Central memory CD8-positive, alpha-beta T cell (primary cell): ENCODE measurements at places on chromosomes 16 and 17.

DNA sequence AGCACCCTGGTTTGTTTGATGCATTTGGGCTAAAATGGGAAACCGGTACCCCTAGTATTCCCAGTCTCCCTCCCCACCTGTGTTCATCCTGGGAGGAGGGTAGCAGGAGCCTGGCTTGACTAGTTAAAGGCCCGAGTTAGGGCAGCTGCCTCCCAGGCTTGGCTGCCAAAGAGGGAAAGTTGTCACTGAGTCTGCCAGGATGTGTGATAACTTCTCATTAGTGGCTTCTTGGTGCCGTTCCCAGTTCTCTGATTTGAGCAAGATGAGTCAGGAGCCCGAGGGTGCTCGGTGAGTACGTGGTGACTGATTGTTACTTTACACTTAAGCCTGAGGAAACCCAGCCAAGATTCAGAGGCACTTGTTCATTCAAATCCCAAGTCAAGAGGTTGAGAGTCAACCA lies 2.5 kb downstream of the KRT32 start:
- DNase-seq, result no peak

DNA sequence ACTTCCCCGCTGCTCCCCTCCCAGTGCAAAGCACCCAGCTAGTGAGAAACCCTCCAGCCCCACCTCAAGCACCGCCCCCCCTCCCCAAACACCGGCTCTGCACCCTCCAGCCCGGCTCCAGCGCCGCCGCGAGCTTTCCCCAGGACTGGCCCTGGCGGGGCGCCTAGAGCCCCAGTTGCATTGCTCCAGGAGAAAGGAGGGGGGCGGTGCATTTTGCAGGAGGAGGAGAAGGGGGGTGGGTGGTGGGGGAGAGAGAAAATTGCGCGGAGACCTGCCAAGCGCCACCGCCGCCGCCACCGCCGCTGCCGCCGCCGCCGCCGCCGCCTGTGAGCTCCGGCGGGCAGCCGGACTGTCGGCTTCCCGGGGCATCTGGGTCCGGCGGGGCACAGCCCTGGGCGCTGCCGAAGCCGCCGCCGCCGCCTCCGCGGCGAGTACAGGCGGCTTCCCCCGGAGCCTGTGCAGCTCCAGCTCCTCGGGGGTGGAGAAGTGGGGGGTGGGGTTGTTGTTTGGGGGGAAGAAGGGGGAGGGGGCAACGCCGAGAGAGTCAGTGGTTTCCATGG lies 333 bp upstream of the NOG start:
- no peak for DNase-seq

- DNase-seq, result no peak
These were observed 391.1 kb downstream of the KCNJ2 start for GRCh38 chr17:70560471-70560870.

DNA sequence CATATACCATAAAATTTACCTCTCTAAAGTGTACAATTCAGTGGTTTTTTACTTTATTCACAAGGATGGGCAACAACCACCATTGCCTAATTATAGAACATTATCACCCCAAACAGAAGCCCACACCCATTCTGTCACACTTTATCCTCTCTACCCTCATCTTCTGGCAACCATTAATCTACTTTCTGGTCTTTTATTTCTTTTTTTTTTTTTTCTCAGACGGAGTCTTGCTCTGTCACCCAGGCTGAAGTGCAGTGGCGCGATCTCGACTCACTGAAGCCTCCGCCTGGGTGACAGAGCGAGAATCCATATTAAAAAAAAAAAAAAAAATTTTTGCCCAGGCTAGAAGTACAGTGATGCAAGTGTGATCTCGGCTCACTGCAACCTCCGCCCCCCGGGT lies 90.7 kb upstream of the CLEC18B start:
- DNase-seq, result no peak

DNA sequence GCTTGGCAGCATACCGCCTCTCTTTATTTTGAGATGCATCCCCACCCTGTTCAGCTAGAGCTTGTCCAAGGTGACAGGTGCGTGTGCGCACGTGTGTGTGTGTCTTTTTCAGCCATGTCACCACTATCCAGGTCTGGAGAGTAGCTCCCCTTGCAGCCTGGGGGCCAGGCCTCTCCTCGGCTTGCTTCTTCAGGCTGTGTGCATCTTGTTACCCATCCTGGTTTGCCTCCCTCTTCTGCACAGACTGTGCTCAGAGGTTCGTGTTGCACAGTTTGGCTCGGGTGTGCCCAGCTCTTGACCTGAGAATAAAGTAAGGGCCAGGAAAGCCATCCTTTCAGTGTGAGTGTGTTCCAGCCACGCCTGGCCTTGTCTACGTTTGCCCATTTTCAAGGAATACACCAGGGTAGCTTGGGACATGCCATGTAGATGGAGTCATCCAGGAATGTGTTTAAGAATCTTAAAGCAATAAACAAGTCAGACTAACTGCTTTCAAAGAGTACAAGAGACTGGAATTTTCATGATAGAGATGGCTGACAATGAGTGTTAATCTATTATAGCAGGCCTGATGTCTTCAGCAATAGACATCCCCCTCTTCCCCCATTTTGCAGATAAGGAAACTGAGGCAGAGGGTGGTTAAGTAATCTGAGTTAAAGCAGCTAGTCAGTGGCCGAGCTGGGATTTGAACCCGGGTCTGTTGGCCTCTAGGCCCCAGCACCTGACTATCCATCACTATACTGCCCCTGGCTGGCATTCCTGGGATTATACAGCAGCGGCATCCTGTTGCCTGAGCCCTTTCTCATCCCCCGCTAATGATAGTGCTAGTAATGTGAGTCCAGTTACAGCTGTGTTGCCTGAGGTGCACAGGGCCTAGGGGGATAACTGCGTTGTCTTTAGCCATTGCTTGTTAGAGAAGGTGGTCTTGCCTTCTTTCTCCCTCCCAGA lies 77.9 kb downstream of the KSR1 start:
- no peak for DNase-seq

DNA sequence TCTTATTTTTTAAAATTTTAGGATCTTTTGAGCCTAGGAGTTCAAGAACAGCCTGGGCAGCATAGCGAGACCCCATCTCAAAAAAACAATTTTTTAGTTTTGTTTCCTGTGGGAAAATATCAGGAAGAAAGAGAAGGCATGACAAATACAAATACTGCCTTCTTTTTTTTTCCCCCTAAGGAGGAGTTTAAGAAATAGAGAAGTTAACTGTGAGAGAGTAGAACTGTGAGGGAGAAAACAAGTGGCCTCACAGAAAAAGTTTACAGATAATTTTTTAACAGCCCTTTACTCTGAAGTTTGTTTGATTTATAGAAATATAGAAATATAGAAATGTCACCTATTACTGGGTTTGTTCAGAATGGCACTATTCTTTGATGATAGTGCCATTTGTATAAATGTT lies 21.1 kb downstream of the TTYH2 start:
- DNase-seq, result no peak

DNA sequence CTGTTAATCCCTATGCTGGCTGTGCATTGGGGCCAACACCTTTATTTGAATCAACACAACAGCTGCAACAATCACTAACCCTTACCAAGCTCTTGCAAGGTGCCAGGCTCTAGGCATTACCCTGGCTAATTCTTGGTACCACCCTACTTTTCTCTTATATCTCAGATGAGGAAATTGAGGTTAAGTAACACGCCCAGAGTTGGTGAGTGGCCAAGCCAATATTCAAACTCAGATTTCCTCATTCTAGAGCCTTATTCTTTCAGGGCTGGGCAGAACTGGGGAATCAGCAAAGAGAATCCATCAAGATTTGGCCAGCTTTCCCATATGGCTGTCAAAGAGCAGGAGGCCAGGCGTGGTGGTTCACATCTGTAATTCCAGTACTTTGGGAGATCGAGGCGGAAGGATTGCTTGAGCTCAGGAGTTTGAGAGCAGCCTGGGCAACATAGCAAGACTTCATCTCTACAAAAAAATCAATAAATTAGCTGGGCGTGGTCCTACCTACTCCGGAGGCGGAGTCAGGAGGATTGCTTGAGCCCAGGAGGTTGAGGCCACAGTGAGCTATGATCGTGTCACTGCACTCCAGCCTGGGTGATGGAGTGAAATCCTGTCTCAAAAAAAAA lies 23.7 kb downstream of the ARSG start:
- no peak for DNase-seq

DNA sequence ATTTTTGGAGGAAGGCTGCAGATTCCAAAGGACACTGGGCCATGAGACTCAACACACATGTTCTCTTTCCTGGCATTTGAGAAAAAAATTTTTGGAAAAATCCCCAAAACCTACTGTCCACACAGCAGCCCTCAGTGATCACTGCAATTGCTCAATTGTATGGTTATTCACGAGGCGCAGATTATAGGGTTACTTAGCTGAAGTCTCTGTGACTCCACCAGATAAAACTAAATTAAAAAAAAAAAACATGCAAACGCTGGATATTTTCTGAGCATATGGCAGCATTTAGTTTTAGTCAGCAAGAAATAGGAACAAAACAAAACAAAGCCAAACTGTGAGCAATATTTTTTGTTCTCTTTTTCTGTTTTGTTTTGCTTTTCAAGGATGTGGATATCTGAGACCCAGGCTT lies 83.8 kb upstream of the FAM20A start:
- no peak for DNase-seq

DNA sequence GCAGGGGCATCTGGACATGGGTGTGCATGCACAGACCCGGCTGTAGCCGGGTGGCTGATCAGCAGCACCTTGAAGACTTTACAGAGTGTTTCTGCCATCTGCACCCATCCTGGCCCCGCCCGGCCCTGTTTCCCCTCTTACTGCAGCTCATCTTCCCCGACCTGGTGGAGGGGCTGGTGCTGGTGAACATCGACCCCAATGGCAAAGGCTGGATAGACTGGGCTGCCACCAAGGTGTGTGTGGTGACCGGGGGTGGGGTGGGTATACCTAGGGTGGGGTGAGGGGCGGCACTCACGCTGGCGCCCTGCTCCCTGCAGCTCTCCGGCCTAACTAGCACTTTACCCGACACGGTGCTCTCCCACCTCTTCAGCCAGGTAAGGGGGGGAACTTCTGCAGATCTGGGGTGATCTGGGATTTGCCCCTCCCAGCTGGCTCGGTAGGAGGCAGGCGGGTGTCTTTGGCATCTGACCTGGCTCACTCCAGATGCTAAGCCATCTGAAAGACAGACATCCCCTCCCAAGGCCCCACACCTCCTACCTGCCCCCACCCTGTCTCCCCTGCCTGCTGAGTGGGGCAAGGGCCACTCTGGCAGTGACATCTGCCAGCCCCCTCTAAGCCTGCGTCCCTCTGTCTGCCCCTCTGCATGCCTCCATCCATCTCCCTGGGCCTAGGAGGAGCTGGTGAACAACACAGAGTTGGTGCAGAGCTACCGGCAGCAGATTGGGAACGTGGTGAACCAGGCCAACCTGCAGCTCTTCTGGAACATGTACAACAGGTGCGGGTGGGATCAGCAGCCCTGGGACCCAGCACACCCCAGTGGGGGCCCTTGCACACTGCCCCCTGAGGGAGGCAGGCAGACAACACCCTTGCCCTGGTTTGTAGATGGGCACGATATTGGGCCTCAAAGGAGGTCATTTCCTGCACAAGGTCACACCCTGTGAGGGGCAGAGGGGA lies 6.6 kb downstream of the NDRG4 start:
- DNase-seq, result no peak

- no peak for DNase-seq
These were observed 4.2 kb upstream of the CRK start for GRCh38 chr17:1460233-1460632.

- DNase-seq, result no peak
These were observed 137.5 kb downstream of the ZFHX3 start for GRCh38 chr16:72910381-72910780.

GRCh38 chr17:12993631-12994030 lies 24.2 kb downstream of the ELAC2 start:
- DNase-seq, result no peak

DNA sequence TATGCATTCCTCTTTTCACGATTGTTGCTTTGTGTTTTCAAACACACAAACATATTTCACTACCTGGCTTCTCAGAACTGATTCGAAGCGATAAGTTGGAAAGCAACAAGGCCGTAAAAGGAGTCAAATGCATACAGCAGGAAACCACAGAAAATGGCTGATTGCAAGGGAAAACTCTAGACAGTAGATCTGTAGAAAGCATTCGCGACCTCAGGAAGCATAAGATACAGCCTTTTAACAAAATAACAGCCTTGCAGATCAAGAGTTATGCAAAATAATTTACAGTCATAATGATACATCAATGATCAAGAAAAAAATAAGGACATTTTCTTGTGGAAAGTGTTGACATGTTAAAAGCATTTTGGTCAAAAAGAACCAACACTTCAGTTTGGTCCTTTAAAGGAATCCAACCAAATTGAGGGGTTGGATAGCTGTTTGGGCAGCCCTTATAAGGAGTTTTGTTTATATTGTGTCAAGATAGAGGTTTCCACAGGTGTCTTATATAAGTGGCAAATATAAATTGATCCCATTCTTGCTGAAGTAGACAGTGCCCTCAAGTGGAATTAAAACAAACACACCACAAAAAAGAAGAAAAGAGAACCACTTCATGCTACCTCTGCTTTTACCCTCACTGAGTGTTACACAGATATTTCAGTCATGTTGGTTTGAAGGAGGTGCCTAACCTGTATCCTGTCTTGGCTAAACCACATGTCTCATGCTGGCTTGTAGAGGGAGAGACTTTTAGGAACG lies 5.5 kb downstream of the CYLD start:
- DNase-seq, result no peak

- DNase-seq, result no peak
These were observed 3.2 kb downstream of the ARHGAP27 start for GRCh38 chr17:45429339-45430005.

GRCh38 chr16:89450537-89450936 lies 39.8 kb downstream of the ANKRD11 start:
- no peak for DNase-seq

DNA sequence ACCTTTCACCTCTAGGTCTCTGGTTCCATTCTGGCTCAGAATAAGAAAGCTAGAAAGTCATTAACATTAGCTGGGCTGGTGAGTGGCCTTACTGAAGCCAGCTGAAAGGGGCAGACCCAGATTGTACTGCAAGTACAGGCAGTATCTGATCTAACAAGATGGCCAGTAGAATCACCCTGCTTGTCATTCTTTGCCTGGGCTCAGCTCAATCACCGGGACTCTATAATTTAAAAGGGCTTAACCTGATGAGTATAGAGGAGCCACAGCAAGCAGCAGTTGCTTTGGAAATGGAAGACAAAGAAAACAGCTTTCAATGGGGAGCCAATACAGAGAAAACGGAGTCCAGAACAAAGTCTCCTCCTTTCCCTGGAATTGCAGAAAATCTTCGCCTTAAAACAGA lies 13.6 kb downstream of the CDH8 start:
- DNase-seq, result no peak

GRCh38 chr16:79801646-79802045 lies 201.1 kb upstream of the MAF start:
- no peak for DNase-seq

DNA sequence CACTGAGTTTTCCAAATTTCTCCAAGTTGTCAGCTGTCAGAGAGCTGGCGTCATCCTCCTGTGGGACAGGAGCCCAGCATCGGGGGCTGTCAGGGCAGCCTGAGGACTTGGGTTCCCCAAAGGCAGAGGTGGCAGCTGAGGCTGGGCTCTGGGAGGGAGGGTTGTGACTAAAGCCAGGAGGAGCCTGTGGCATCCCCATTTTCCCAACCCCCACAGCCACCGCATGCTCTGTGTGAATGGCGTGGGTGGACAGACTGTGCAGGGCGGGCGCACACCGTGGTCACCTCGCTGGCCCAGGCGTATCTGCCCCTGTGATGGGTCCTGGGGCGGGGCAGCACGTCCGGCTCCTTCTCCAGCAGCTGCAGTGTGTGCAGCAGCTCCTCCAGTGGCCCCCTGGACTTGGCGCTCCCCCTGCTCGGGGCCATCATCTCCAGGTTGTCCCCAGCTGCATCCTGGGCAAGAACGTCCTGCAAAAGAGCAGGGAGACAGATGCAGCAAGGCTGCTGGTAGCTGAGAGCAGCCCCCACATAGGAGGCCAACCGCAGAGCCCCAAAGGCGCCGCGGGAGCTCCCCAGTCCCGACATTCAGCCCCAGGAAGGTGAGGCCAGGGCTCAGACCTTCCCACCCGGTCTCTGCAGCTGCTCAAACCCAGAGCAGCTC lies 24.8 kb downstream of the CEP131 start:
- no peak for DNase-seq
